ENCODE measurements at places on chromosomes 2 and 18. TPM values are rescaled to one million over a fixed set of nuclear protein-coding genes. Genes with fewer than 3 reads are reported as not detected.

GRCh38 chr2:105919191-105919811, 174.6 kb downstream of the NCK2 start:
- H3K4me3 ChIP-seq = no peak overlapping the region
- no peak for DNase-seq
- peaks cover 35% of the 10 kb centered on the region for H3K4me1 ChIP-seq
- no peak overlapping the region for H3K27ac ChIP-seq
- no peaks in the 10 kb centered on the region for H3K36me3 ChIP-seq

- DNase-seq = no peak
- H3K27ac ChIP-seq = no peak overlapping the region
- H3K4me1 ChIP-seq = peaks cover 41% of the 10 kb centered on the region
Measured at GRCh38 chr2:241887806-241888522, 18.4 kb downstream of the RTP5 start.

GRCh38 chr2:240236217-240237111, 96.0 kb upstream of the OTOS start:
- H3K36me3 ChIP-seq = no peaks in the 10 kb centered on the region
- peak; percentile 17 for DNase-seq
- no peak overlapping the region for H3K4me3 ChIP-seq
- peaks cover 2% of the 10 kb centered on the region for H3K4me1 ChIP-seq

DNA sequence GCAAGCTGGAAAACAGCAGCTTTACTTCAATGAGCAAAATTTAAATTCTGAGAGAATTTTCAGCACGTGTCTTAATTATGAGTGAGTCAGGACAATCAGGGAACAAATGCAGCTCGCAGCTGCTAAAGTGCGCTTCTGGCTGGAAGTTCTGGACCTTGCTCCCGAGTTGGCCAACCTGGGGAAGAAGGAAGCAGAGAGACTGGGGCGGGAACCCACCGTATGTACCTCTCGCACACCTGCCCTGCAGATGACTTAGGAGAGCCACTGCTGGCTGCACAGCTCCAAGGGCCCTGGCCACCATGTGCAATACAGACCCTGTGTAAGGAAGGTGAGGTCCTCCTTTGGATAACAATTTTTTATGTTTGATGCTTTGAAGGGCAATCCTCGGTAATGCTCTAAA, 42.4 kb downstream of the REEP1 start:
- peaks cover 4% of the 10 kb centered on the region for H3K27me3 ChIP-seq
- DNase-seq = no peak
- no peak overlapping the region for H3K4me3 ChIP-seq

DNA sequence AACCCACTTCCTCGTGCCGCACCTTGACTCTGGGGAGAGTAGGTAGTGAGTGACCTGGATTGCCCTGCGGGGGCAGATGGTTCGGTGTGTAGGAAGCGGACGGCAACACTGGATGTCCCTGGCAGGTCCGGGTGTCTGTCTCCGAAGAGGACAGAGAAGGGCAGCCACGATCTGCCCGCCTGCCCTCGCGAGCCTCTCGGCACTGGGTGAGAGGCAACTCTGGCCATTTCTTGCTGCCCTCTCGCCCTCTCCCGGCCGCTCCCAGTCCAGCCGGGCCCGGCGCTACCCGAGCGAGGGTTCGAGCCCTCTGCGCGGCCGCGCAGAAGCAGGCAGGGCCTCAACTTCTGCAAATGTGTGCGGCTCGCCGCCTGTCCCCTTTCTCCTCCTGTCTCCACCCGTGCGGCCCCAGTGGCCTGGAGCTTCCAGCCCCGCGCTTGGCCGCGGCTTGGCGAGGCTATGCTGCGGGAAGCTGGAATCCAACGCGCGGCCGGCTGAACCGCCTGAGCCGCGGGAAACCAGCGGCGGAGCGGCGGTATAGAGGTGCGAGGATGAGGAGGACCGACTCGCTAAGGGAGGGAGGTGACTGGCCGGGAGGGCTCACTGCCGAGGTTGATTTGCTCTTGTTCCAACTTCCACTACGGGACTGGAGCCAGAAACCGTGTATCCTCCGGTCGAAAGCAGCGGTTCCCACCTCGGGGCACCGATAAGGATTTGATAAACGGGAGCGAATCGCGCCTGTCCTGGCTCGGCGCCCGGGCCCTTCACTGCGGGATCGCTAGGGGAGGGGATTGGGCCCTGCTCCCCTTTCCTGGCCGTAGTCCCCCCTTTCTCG, 1.5 kb downstream of the EPAS1 start:
- no peaks in the 10 kb centered on the region for H3K36me3 ChIP-seq
- H3K4me3 ChIP-seq = peak overlapping the region; percentile 80
- peaks cover 19% of the 10 kb centered on the region for H3K4me1 ChIP-seq
- DNase-seq = peak; percentile 37

The CAPN14 gene
- total RNA-seq = 1.1 TPM

The IL1RL1 gene
- total RNA-seq = 0.43 TPM

The GPC1 gene
- total RNA-seq = 1.5 TPM

The CNDP1 gene
- total RNA-seq = not detected
